ENCODE measurements at places on chromosomes 6 and 20.

- DNase-seq: no peak
Observed at GRCh38 chr6:146103416-146104072, 74.7 kb downstream of the GRM1 start.

- DNase-seq: no peak
Observed at GRCh38 chr6:137202078-137202477, 17.1 kb downstream of the IFNGR1 start.

DNA sequence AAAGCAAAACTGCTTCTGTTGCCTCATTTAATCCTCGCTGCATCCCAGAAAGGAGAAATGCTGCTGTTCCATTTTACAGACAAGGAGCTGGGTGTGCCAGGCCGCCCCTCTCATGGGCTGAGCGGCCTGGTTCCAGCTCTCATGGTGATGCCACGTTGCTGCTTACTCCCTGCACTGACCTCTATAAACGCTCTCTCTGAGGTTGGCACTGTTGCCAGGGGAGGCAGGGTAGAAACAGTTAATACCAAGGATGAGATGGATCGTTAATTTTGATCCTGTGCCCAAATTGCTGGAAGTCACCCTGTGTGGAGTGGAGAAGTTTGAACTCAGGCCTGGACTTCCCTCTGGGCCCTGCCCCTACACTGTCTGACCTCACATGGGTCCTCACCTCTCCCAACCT lies 25.6 kb downstream of the SIRPA start:
- no peak for DNase-seq

GRCh38 chr20:23159947-23160318 lies 73.8 kb upstream of the CD93 start:
- no peak for DNase-seq

- DNase-seq: no peak
Observed at GRCh38 chr6:6960571-6961251, 147.1 kb upstream of the RREB1 start.

GRCh38 chr6:111846492-111847409 lies 26.5 kb downstream of the FYN start:
- DNase-seq: no peak

DNA sequence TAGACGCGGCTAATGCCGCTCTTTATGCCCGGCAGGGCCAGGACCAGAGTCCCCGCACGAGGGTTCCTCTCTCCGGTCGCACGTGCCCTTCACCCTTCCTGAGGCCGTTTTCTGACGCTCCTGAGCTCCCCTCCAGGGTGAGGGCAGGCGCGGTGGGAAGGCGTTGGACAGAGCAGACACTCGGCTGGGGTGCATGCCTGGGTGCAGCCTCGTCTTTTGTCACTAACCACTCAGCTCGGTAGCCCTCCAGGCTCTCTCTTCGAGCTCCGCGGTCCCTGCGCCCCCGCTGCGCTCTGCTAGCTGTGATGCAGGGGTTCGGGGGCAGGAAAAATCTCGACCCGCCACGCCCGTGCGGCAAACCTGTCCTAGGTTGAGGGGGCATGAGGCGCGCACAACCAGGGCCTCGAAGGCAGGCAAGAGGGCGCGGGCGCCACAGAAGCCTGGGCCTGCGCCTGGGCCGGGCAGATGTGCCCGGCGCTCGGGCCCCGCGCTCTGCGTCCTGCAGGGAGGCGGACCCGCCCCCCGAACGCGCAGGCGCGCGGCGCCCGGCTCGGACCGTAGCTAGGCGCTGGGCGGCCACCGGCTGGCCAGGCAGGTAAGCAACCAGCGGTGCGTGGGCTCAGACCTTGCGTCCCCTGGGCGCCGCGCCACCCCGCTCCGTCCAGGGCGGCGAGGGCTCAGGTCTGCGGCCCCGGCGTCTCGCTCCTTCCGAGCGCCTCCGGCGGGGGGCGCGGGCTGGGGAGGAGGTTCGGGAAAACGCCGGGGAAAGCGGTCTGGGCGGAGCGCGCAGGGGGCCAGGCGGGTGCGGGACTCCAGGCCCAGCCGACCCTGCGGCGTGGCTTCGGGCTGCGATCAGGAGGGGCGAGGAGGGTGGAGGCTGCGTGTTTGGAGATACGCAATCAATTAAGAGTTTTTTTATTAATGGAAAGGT lies at the start of gene L3MBTL1:
Gene L3MBTL1, plus strand, starts transcription at position 548 of the 931 bp plus-strand sequence. CDS start 5,807 bp downstream, outside the sequence.
- no peak for DNase-seq

DNA sequence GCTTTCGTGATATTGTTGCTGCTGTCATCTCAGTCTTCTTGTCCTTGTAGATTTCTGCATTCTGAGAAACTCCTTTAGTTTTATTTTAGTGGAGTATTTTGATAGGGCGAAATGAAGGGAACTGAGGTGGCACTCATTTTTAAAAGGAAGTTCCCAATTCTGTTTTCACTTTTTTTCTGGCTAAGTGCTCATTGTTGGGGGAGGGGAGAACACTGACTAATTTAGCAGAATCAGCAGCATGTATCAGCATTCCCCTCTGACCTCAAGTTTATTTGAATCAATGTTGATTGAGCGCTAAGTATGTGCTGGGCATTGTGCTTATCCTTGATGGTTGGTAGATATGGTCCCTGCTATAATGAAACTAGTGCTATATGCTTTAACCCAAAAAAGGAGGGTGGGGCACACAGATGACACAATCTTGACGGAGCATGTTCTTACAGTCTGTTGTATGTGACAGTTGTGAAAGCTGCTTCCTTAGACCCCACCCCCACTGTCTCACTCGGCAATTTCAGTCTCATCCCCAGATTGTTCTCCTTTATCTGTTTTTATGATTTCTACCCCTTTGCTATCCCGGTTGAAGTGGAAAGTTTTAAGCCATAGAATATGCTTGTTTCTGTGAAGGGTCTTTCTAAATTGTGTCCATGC lies 262.4 kb downstream of the SOX4 start:
- DNase-seq: peak; percentile 74

DNA sequence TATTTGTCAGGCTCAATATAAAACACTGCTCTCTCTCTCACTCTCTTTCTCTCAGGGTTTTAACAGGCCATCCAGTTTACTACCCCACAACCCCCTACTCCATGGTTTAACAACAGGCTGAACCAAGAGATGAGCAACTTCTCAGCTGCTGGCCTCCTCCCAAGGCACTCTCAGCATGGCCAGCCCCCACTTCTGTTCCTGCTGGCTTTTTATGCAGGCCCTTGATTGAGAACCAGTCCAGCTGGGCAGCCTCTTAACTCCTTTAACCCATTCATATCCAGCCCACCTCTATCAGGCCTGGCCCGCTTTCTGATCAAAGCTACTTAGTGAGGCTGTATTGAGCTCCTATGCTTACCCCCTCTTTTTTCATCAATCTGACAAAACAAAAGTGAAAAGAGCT lies 346.8 kb upstream of the POU3F2 start:
- DNase-seq: no peak

GRCh38 chr6:158816803-158817727 lies 2.1 kb downstream of the EZR start:
- no peak for DNase-seq

DNA sequence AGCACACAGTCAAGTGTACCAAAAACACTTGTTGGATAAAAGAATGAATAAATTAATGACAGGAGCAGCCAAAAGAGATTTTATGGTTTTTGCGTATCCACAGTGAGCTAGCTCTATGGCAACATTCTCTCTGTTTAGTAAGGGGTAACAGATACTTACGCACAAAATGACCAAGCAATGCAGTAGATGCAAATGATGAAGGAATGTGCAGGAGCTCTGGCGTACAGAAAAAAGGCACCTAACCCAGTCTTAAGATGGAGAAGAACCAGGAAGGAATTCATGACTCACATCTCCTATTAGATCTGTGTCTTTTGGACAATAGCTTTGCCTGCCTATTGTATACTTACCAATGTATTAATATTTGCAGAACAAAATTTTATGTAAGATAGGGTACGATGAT lies 191.9 kb upstream of the PREP start:
- no peak for DNase-seq

- no peak for DNase-seq
Observed at GRCh38 chr6:45518013-45518720, 140.4 kb upstream of the SUPT3H start.

GRCh38 chr6:157635388-157636244 lies 187.4 kb upstream of the SNX9 start:
- no peak for DNase-seq

- no peak for DNase-seq
Observed at GRCh38 chr20:53364646-53365045, 229.0 kb downstream of the ZNF217 start.

DNA sequence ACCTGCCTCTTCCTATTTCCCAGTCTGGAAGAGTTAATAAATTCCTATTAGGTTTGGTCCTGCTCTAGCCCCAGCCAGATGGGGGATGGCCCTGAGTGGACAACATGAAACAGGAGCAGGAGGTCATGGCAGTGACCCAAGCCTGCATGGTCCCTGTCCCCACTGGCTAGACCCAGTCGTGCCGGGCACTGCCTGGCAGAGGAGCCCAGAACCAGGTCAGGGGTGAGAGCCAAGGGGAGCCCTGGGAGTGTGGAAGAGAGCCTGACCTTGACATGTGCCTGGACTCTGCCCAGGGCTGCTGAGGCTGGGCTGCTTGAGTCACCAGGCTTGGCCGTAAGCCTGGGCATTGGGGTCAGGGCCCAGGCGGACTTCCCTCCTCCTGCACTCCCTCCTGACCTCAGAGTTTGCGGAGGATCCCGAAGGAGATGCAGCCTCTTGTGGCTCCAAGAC lies 3.6 kb downstream of the AVP start:
- no peak for DNase-seq

DNA sequence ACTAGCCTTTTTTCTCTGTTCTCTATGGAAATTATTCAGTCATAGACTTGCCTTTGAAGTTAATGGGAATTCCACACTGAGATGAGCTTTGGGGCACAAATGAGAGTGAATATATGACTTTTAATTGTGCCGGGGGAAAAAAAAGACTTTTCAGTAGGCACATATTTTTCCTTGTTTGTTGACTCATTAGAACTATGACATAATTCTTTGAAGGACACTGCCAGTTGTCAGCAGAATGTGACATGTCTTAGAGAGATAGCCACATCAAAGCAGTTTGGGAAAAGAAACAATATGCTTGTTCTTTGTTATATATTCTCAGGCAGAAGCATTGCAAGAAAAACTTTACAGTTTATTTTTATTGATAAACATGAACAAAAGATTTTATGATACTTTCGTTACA lies 138.3 kb downstream of the COL9A1 start:
- DNase-seq: no peak

- no peak for DNase-seq
Observed at GRCh38 chr6:118659513-118660217, 8.3 kb upstream of the CEP85L start.

GRCh38 chr6:116192786-116193185 lies 61.1 kb downstream of the TSPYL4 start:
- no peak for DNase-seq

- no peak for DNase-seq
Observed at GRCh38 chr6:72559555-72559954, 62.3 kb upstream of the KCNQ5 start.

- DNase-seq: peak; percentile 90
Observed at GRCh38 chr6:53432318-53433161, 83.8 kb upstream of the ELOVL5 start.

DNA sequence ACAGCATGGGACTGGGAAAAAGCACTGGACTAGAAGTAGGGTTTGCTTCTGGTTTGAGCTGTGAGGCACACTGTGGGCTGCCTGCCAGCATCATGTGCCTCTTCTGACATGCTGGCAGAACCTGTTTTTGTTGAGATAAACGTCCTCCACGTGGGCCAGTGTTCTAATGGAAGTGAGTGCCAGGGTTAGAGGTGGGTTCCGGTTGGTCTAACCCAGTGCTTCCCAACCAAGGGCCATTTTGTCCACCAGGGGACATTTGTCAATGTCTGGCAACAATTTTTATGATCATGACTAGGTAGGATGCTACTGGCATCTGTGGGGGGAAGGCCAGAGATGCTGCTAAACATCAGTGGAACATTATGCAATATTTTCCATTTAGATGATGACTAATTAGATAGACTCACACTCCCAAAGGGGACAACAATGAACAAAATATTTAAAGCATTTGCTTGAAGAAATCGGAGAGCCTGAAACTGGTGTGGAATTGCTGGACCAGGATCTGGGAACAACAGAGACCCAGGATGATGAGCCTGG lies 7.8 kb upstream of the APMAP start:
- DNase-seq: peak; percentile 5

DNA sequence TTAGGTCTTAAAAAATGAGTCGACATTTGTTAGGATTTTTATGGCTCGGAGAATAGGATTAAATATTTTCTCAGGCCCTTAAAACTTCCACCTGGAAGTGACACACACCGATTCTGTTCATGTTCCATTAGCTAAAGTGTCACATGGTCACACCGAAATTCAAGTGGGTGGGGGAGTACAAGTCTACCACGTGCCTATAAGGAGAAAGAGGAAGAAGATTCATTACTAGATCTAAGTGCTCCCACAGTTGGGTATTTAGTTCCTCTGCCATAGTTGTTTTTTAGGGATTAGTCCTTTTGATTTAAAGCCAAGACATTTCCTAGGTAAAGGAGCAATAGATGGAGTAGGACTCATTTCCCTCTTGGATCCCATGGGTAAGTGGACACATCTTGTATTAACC lies 4.9 kb upstream of the TOX2 start:
- DNase-seq: peak; percentile 86

DNA sequence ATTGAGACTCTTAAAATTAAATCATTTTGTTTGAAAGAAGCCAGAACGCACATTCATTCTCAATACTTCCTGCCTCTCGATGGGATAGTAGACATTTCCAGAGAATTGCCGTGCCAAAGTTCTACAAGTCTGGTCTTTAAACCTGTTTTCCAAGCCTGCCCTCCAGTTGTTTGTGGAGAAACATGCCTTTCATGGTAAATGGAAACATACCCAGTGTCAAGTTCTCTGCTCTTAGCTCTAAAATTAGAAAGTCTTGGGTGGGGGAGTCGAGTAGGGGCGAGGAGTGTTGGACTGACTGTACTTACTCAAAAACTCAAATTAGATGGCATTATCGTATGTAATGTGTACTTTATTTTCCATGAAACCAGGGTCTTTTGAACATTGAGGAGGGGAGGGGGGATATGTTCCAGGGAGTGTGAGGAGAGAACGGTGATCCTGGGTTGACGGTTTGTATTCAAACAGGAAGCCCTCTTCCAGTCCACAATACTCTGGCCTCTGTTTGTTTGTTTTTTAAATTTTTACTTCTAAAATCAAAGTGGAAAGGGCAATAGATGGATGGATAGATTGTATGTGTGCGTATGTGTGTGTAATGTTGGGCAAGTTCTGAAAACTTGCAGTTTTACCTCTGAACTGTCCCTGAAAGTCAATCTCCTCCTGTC lies 106.8 kb upstream of the ARMC2 start:
- no peak for DNase-seq

DNA sequence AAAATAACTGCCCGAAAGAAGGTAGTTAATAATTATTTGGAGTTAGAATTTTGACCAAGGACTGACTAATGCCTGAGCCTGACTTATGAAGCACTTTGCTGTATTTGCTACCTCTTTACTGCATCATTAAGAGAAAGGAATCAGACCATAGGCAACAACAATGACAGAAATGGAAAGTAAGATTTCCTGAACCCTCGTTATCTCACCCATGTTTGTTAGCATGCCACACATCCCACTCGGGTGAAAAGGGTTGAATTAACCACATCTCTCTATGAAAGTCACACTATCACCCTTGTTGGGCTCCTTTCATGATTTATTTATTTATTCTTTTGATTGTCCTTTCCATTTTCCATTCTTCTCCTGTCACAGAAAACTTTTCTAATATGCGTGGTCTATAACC lies 59.6 kb downstream of the OLIG3 start:
- DNase-seq: no peak

All from MV-4-11 (cell line).